ENCODE measurements at places on chromosomes 13 and 19. TPM values are rescaled to one million over a fixed set of nuclear protein-coding genes. Genes with fewer than 3 reads are reported as not detected.
A peak's percentile ranks its signal among the peaks of the same experiment; 100 is the strongest.

TPRX1 gene
- not detected for polyA plus RNA-seq

ZNF439 gene
- 5.6 TPM for polyA plus RNA-seq

LGALS14 gene
- polyA plus RNA-seq, result 1.0 TPM

DNA sequence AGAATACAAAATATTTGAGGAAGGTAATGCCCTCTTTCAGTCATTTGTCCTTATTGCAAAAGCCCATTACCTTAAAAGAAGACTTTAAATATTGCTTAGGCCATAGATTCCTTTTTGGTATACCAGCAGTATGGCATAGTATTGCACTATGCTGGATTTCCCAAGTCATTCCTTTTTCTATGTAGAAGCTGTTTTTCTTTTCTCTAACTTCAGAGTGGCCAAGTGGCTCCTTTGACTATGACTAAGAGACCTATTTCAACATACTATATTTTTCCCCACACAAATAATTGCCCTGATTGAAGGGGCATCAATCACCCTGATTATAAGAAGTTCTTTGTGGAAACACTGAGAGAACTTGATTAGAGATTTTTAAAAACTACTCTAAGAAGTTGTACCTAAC lies 68.6 kb downstream of the UFM1 start:
- no peak for DNase-seq

GRCh38 chr13:109426690-109426990 lies 359.7 kb downstream of the IRS2 start:
- DNase-seq, result no peak

GRCh38 chr13:47258384-47258783 lies 361.5 kb upstream of the HTR2A start:
- DNase-seq, result no peak

- peak; percentile 72 for DNase-seq
These were observed 7.5 kb downstream of the RASA3 start for GRCh38 chr13:114124921-114125320.

DNA sequence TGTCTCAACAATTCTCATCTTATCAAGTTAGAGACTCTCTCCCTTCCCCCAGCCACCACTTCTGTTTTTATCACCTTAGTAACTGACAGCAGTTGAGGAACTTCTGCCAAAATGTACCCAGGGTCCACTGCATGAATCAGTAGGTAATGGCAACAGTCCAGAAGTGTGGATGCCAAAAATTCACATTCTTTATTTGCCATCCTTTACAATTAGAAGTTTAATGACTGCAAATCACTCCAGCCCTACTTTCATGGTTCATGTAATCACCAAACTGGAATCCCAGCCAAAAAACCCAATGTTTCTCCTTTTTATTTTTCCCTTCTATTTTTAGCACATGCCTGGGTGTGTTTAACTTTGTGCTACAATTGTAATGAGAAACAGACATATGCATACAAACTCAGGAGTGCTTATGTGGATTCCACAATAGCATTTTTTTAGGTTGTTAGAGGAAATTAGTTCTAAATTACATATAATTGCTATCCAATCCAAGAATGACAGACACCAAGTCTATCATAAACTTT lies 243.5 kb downstream of the RGCC start:
- DNase-seq, result no peak

DNA sequence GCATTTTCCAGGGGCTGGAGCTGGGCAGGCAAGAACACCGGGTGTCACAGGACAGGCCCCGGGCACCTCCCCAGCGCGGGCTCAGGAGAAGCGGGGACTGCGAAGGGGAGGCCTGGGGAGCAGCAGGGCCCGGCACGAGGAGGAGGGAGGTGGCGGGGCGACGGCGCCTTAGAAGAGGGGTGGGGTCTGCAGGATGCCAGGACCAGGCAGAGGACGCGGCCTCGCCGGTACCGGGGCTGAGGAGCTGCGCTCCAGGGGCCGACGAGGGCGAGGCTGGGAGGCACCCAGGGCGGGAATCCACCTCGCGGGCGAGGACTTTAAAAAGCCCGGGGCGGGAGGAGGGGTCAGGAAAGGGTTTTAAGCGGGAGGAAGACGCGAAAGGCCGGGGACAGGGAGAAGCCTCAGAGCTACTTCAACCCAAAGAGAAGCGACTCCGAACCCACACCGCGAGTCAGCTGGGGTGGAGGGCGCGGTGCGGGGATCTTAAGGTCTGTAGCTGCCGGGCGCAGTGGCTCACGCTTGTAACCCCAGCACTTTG lies 665 bp downstream of the ZNF347 start:
- DNase-seq, result peak; percentile 12
